Endothelial cell (in vitro differentiated cells): ENCODE measurements at places on chromosomes 6 and 20.

DNA sequence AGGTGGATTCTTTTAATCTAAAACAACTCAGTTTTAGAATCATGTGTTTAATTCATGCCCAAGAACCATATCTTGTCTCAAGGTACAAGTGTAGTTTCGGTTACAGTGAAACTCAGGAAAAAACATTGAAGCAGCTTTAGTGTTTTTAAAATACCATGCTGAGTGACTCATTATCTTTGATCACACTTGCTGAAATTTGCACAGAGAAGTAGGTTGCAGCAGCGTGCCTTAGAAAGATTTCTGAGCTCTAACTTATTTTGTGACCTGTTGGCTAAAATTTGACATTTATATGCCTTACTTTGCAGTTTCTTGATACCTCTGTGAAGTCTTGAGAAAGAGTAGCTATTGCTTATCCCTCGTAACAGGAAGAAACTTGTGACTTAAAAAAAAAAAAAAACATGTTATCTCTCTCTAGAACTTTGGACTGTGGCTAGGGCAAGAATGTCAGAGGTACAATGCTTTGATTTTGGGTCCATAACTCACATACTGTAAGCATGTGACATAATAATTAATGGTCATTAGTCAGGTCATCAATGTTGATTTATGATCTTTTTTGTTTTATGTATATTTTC lies 34.5 kb upstream of the FUCA2 start:
- DNase-seq: no peak

DNA sequence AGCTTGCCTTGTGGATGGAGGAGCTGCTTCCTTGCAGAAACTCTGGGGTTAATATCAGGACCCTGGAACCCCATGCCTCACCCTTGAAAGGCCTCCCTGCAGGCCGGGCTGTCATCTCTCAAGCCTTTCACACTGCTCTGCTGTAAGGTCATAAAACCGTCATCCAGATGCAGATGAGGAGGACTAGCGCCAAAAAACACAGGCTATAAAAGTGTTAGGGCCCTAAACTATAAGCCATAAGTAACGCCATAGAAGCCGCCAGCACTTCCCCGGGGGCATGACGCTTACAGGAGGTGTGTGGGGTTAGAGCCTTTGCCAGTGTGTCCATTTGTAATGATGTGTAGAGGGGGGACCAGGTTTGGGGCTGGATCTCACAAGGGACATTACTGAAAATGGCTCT lies 47.6 kb downstream of the CDH4 start:
- DNase-seq: no peak

DNA sequence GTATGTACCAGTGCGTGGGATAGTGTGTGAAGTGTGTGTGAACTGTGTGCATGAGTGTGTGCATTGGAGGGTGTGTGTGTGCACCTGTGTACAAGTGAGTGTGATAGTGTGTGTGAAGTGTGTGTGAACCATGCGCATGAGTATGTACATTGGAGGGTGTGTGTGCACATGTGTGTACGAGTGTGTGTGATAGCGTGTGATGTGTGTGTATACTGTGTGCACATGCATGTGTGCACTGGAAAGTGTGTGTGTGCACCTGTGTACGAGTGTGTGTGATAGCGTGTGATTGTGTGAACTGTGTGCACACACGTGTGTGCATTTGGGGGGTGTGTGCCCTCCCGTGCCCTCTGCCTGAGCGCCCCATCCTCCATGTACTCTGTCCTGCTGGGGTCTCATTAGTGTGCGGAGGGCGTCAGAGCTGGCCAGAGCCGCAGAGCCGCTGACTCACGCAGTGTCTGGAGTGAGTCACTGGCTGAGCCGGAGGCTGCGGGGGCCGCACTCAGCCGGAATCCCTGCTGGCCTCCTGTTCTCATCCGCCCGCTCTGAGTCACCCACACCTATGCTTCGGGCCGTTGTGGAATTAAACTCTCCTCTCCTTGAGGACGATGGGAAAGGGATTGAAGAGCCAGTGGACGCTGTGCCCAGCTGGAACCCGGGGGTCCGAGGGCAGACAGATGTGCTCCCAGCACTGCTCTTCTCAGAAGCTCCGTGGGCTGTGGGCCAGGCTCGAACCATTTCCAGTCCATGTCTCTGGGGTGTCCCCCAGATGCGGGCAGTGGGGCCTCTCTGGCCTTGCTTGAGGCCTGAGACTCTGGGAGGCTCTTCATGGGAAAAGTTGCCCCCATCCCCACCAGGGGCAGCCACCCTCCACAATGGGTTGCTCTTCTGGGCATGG lies 27.3 kb upstream of the STX16 start:
- no peak for DNase-seq

DNA sequence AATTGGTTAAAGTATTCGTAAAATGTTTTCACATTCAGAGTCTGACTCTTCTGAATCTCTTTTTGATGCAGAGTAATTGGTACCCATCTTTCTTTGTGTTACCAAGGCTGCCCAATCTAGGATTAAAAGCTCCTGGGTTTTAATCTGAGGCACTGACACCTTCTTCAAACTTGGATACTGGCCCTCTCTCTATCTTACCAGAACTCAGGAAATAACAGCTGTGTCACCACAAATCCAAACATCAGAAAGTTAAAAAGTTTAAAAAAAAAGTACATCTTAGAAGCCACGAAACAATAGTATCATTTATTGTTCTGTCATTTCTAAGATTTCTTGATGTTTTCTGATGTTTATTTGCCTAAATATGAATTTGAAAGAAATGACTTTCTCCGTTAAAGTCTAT lies 255.5 kb upstream of the RUNX2 start:
- no peak for DNase-seq

GRCh38 chr6:139250296-139251044 lies 41.3 kb downstream of the TXLNB start:
- peak; percentile 74 for DNase-seq

- no peak for DNase-seq
These were observed 449.6 kb downstream of the RFPL4B start for GRCh38 chr6:112796712-112797111.

DNA sequence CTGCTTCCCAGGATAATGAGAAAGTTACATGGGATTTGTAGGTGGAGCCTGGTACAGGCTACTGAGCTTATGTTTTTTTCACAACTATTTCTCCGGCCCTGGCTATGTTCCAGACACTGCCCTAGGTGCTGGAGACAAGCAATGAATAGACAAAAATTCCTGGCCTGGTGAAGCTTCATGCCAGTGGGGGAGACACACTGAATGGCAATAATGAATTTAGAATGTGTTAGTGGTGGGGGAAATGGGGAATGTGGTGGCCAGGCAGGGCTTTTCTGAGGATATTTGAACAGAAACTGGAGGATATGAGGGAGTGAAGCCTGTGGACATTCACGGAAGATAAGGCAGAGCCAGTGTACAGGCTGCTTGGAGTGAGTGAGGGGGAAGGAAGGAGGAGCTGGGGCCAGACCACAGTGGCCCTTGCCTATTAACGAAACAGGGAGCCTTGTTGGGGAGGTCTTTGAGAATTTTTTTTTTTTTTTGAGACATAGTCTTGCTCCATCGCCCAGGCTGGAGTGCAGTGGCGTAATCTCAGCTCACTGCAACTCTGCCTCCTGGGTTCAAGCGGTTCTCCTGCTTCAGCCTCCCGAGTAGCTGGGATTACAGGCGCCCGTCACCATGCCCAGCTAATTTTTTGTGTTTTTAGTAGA lies 6.6 kb downstream of the FOXS1 start:
- DNase-seq: no peak

GRCh38 chr6:33632558-33633039 lies 11.5 kb downstream of the ITPR3 start:
- peak; percentile 83 for DNase-seq

GRCh38 chr6:43186706-43187105 lies 4.7 kb downstream of the CUL9 start:
- no peak for DNase-seq

DNA sequence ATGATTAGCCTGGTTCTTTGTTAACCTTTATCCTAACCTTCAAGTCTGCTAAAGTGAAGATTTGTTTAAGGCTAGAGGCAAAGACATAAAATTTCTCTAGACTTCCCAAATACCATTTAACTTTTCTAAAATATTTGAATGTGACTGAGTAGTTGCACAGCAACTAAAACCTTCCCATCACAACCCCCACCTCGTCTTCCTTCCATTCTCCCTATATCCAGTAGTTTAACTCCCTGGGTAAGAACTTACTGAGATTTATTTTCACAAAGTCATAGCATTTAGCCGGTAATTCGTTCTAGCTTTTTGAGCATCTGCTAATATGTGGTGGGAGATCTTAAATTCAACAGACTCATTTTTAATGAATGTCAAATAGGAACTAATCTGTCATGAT lies 87.9 kb upstream of the AKIRIN2 start:
- DNase-seq: no peak

DNA sequence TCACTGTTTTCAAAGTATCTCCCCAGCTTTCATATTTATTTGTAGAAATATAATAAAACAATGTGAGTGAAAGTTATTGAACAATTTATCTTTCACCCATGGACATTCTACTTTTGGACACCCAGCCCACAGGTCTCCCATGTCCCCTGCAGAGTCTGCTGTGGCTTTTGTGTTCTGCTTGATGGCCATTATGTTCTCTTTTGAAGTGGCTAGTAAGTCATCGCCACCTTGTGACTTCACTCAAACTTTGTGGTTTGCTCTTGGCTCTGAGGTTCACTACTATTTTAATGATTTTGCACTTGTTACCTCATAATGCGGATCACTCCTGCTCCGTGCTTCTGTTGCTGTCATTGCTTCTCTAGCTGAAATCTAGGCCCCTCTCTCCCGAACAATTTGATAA lies 10.2 kb upstream of the DEFB113 start:
- no peak for DNase-seq

DNA sequence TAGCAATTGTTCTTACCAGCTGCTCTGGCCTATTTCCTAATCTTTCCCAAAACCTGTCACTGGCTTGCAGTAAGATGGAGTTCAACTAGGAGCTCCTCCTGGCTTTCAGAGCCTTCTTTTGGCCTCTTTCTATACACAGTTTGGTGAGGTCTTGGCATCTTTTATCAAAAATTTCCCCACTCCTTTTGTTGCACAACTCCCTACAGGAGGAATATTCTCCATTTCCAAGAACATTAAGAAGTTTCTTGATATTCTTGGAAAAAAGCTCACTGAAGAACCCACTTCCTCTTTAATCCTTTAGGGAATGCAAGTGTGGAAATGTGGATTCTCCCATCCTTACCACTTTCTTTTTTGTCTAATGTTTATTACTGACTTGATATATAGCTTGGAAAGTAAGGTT lies 171.3 kb upstream of the KCNK16 start:
- no peak for DNase-seq

- DNase-seq: no peak
These were observed 179.5 kb downstream of the BTBD9 start for GRCh38 chr6:38460186-38460585.

- DNase-seq: no peak
These were observed 668.2 kb upstream of the GJE1 start for GRCh38 chr6:141464490-141464889.

GRCh38 chr20:41526327-41526726 lies 91.8 kb downstream of the CHD6 start:
- no peak for DNase-seq

DNA sequence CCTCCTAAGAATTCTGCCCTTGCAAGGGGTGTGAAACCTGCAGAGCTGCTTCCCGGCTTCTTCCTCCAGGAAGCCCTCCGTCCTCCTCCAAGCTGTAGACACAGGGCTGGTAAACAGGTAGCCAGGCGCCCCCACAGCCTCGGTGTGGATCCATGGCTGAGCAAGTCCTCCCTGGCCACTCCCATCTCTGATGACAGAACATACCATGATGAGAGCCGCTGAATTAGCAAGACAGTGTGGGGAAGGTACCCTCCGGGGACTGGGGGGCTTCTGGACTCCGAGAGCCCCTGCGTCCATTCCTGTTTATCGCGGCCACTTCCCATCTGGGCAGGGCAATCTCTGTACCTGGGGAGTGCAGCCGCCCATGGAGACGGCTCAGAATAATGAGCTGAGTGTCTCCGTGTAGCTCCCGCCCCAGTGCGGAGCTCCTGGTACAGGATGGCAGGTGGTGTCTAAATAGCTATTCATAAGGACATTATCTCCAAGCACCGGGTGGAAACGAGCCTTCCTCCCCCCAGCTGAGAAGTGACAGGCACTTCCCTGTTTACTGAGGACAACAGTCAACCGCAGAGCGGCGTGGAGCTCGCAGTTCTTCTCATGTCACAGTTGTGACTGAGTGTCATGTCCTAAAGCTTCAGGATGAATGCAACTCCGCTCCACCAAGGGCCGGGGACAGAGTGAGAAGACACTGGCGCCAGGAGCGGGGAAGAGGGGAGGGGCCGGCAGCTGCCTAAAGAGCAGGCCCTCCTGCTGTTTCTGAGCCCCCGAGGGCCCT lies 22.7 kb upstream of the NTSR1 start:
- no peak for DNase-seq

DNA sequence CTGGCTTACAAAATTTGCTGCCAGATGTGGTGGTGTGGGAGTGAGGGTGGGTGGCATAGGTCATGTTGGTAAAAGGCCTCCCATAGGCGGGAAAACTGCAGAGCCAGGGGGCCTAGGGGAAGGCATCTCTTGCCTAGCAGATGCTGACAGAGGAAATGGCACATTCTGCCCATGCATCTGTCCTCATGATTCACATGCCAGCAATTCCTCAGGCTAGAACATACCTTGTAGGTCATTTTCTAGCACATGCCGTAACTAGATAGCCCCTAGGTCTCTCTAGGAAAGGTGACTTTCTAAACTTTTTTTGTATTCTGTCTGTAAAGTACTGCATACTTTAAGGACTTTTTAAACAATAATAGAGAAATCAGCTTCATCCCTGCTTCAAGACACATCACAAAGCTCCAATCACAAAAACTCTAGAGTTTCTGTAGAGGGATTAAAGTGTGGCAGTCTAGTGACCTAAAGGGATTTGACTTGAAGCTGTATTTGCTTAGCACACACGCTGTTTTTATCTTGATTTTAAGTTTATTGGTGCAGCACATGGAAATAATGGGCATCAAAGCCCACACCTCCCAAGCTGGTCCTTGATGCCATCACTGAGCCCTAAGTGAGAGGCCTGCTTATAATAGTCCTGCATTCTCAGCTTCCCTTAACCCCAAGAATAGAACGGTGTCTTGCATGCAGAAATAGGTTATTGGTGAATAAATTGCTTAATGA lies 55.2 kb downstream of the ANKEF1 start:
- no peak for DNase-seq

DNA sequence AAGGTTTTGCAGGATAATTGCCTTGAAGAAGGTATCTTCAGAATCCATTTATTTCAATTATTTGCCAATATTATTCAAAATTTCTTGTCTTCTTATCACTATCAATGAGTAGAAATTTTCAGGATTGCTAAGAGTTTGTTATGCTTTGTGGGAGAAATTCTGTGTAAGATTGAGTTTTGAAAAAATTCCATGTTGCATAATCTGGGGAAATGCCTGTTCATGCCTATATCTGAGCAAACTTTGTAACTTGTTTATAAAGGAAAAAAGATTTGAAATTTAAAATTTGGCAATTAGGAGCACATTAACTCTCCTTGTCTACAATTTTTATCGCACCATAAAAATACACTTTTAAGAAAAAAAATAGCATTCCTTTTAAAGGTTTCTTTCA lies 39.8 kb upstream of the EDN1 start:
- no peak for DNase-seq

DNA sequence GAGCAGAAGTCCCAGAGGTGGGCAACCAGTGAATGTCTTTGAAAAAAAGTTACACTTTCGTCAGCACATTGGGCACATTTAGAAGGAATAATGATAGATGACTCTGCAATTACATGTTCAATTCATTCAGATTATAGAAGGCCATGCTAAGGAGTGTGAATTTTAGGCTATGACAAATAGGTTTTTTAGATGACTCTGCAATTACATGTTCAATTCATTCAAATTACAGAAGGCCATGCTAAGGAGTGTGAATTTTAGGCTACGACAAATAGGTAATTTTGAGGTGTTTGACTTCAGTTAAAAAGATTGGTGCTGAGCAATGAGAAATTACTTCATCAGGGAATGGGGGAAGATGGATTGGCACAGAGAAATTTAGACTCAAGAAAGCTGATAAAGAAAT lies 744.9 kb upstream of the MMS22L start:
- DNase-seq: no peak
